Epithelial cell of umbilical artery (primary cell): ENCODE measurements at places on chromosomes 5 and 9. TPM values are rescaled to one million over a fixed set of nuclear protein-coding genes. Genes with fewer than 3 reads are reported as not detected.

PCDHA9 gene
- total RNA-seq = under 0.01 and 0.15 TPM in 2 replicates

SLC22A4 gene
- 3.5 and 3.6 TPM in 2 replicates for total RNA-seq

CDC20B gene
- total RNA-seq = under 0.01 TPM in 1 of 2 replicates, not detected in the other

DOK3 gene
- 0.65 and 3.6 TPM in 2 replicates for total RNA-seq

SLC6A7 gene
- not detected in 2 replicates for total RNA-seq

ABLIM3 gene
- 4.5 and 8.8 TPM in 2 replicates for total RNA-seq

CNTNAP3 gene
- total RNA-seq = 5.8 and 13.0 TPM in 2 replicates

MELK gene
- 28.3 and 38.1 TPM in 2 replicates for total RNA-seq

PTPDC1 gene
- 5.9 and 7.1 TPM in 2 replicates for total RNA-seq

RANBP17 gene
- total RNA-seq = 13.5 and 20.1 TPM in 2 replicates

SPATA31C1 gene
- not detected in 2 replicates for total RNA-seq

MEF2C gene
- total RNA-seq = 18.5 and 41.2 TPM in 2 replicates

ZNF883 gene
- 0.32 and 0.76 TPM in 2 replicates for total RNA-seq

TTC23L gene
- total RNA-seq = 0.15 TPM in 1 of 2 replicates, not detected in the other

DBH gene
- total RNA-seq = not detected in 2 replicates

NCS1 gene
- 28.1 and 37.4 TPM in 2 replicates for total RNA-seq

PTGER4 gene
- 37.2 and 56.5 TPM in 2 replicates for total RNA-seq

SV2C gene
- under 0.01 TPM in 1 of 2 replicates, not detected in the other for total RNA-seq

SOHLH1 gene
- not detected in 2 replicates for total RNA-seq

CCNI2 gene
- total RNA-seq = not detected in 2 replicates

GCNT4 gene
- total RNA-seq = under 0.01 and 0.30 TPM in 2 replicates

SLC36A2 gene
- not detected in 2 replicates for total RNA-seq

PCDHGC5 gene
- total RNA-seq = 0.32 TPM in 1 of 2 replicates, not detected in the other

BNC2 gene
- total RNA-seq = 6.5 and 6.7 TPM in 2 replicates

NXNL2 gene
- not detected in 2 replicates for total RNA-seq

AUH gene
- 9.1 and 12.2 TPM in 2 replicates for total RNA-seq

CNTNAP3B gene
- total RNA-seq = 29.2 and 37.0 TPM in 2 replicates

MEGF10 gene
- total RNA-seq = 0.15 and 0.97 TPM in 2 replicates

NIM1K gene
- total RNA-seq = not detected in 2 replicates

GRIN3A gene
- not detected in 2 replicates for total RNA-seq

MAMDC2 gene
- total RNA-seq = 6.5 and 15.7 TPM in 2 replicates

PRRX2 gene
- under 0.01 TPM in 1 of 2 replicates, not detected in the other for total RNA-seq

C9orf153 gene
- under 0.01 TPM in 1 of 2 replicates, not detected in the other for total RNA-seq

TLE1 gene
- total RNA-seq = 31.6 and 32.5 TPM in 2 replicates

CMYA5 gene
- total RNA-seq = under 0.01 TPM in 1 of 2 replicates, not detected in the other
